ENCODE measurements at places on chromosomes 2 and 18.

GRCh38 chr2:69773206-69773605, 31.3 kb downstream of the ANXA4 start:
- DNase-seq: no peak

DNA sequence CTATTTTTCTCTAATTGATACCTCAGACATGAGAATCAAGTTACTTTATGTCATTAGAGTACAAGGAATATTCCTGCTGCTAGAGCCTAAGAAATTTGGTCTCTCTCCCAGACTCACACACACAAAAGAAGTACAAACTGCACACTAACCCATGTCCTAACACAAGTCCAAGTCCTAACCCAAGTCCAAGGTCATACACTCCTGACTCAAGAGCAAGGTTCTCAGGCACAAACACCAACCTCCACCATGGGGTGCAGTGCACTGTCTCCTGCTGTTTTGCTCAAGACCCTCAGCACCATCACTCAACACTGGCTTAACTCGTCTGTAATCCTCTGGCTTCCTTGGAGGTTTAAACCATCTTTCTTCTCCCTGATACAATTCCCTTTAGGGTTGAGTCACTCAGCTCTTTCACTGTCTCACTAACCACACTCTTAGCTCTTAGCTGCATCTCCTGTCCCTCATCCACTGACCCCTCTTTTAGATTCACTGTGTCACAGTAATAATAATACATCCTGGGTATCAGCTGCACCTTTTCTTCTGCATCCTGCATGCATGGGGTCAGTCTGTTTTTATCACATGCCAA, 129.8 kb downstream of the BCL2L11 start:
- DNase-seq: no peak

DNA sequence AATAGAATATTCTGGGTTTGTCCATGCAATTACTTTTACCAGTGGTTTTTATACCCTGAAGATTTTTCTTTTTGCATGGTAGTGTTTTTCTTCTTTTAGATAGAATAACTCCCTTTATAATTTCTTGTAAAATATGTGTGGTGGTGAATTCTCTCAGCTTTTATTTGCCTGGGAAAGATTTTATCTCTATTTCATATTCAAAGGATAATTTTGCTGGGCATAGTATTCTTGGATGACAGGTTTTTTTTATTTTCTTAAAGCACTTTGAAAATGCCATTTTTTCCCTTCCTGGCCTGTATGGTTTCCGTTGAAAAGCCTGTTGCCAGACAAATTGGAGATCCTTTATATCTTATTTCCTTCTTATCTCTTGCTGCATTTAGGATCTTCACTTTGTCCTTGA, 113.5 kb downstream of the MYO3B start:
- DNase-seq: no peak

- no peak for DNase-seq
Measured at GRCh38 chr2:232492236-232492848, 4.7 kb upstream of the ECEL1 start.

GRCh38 chr2:126645211-126645618, 10.7 kb upstream of the GYPC start:
- DNase-seq: no peak

- no peak for DNase-seq
Measured at GRCh38 chr2:149020432-149020851, 18.1 kb upstream of the LYPD6B start.

All from AG04449 (cell line).